ENCODE measurements at places on chromosomes 3 and 15.

DNA sequence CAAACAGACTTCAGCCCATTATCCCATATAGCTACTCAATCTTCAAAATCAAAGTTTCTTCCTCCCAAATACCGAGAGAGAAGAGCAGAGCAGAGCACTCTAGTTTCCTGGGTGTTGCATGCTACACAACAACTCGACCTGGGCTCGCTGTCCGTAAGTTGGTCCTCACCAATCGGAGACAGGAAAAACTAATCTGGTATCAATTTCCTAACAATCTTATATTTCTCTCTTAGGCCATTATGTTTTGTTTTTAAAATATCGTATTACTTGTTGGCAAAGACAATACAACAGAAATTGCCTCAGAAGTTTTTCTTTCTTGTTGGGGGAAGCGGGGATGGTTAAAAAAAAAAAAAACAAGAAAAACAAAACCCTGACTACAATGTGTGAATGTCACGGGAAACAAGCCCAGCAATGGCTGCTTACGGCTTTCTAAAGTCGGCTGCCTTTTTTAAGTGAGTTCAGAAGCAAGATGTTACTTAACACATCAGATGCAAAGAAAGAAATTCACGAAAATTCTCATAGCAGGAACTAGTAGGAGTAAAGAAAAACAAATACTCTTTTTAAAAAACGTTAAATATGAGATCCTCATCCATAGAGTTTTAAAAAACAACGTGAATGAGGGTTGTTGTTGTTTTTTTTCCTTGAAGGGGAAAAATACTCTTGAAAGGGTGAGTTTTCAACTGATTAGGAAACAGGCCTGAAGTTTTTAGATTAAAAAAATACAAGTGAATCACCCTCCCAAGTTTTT is 1.9 kb downstream of the VGLL4 start:
- no peak for DNase-seq

GRCh38 chr3:160697637-160698380 is 20.8 kb downstream of the ARL14 start:
- DNase-seq: no peak

- no peak for DNase-seq
Observed at GRCh38 chr3:55690177-55690576, 203.1 kb upstream of the WNT5A start.

DNA sequence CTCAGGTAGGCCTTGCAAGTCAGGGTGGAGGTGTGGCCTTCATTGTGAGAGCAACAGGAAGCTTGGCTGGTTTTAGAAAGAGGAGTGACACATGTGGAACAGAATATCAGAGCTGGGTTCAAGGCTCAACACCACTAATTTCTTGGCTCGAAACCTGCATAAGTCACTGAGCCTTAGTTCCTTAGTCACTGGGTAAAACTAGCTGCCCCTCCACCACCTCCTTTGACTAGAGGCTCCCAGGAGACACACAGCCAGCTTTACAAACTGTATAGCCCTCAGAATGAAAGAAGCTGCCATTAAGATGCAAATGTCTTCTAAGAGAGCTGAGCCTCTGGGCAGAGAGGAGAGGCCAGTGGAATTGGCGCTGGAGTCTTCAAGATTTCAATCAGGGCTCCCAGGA is 67.7 kb downstream of the CERS3 start:
- DNase-seq: no peak

- peak; percentile 47 for DNase-seq
Observed at GRCh38 chr3:113532698-113533533, 561 bp downstream of the SIDT1 start.

DNA sequence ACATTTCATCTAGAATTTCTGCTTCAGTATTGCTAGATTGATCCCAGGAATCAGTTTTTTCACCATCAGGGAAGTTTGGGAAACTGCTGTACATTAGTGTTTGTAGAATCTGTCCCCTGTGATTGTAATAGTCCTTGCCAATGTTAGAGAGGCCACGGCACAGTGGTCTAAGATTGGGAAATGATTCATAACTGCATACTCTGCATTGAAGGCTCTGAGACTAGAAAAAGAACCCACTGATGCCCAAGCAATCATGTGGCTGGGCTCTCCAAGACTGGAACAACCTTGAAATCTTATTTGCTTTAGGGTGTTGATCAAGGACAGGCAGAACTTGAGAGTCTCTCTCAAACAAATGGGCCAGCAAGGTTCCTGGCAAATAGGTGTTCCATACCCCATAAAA is 245.6 kb upstream of the LRTM1 start:
- DNase-seq: no peak

DNA sequence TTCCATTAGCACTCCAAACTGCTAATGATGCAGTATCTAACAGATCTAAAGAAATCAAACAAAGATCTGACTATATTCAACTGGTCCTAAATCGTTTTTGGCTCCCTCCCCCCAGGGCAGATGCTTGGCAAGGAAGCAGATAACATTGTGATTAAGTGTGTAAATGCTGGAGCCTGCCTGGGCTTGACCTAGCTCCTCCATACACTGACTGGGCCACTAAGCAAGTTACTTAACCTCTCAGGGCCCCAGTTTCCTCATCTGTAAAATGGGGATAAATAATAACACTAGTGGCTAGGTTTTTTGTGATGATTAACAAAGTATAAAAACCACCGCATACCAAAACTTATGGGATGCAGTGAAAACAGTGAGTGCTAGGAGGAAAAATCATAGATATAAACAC is 9.2 kb downstream of the EID1 start:
- DNase-seq: no peak

- no peak for DNase-seq
Observed at GRCh38 chr3:71025010-71025409, 558.5 kb downstream of the FOXP1 start.

DNA sequence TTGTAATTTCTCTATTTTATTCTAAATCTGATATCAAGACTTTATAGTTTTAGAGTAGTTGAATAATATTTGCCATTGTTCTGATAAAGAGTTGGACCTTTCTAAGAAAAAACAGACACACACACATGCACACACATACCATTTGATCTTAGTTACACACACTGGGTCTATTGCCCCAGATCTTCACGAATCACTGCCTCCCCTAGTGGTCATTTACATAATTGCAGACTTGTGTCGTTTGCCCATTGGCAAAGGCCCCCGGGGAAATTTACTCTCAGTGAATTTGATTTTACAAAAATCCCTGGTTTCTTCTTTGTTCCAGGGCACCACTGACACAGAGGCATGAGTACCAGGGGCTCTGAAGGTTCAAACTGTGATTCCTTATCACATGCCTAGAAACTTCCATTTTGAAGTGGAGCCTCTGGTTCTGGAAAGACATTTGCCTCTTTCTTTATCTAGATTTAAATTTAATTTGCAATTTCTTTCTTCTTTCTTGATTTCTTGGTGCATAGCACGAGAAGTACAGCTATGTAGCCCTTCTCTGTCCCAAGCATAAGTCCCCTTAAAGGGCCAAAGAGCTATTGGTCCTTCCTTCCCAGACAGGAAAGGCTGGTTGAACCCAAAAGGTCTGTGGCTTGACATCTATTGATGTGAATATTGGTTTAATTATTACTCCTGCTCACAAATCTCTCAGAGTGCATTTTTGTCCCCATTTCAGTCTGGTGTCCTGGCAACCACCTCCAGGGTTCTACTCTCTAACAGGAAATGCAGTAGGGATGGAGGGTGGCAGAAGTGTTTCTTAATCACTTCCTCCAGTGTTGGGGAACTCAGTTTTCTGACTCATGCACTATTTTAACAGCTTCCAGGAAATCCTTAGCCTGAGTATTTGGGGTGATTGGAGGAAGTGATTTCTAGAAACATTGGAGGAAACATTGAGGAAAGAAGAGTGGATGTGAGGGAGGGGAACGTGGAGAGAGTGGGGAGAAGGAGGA is 32.4 kb upstream of the SLC6A11 start:
- DNase-seq: no peak

DNA sequence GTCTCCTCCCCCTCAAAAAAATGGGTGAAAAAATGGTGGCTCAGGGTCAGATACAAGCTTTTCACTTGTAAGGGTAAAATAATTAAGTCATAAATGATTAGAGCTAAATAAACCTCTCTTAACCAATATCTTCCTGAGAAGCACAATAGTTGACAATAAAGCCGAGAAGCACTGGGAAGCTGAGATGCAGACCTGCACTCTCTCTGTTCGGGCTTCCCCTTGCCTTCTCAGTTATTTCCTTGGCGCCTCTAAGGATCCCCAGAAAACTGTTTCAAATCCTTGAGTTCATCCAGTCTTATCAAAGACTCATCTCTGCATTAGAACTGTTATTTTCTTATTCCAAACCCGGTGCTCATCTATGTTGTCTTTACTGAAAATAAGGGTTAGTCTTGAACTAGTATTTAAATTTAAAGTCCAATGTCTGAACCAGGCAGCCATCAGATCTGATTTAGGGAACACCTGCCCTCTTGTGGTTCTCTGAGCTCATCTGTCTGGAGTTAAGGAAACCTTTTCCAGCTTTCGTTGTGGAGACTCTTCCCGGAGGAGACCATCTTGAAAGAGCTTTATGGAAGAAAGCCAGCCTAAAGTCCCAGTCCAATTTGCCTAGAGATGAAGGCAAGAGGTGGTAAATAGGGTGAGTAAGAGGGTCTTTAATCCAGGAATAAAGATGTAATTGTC is 256.4 kb upstream of the MCTP2 start:
- DNase-seq: no peak

- DNase-seq: no peak
Observed at GRCh38 chr15:77510066-77511057, 89.7 kb downstream of the HMG20A start.

- DNase-seq: no peak
Observed at GRCh38 chr3:78221300-78221699, 1181.4 kb downstream of the ROBO2 start.

Measured in activated naive CD4-positive, alpha-beta T cell treated with anti-CD3 and anti-CD28 coated beads, Interleukin-2, amount 50 U/mL, for 16 hours (primary cell).